ENCODE measurements at places on chromosomes 16 and 17.

- DNase-seq = peak; percentile 11
- peaks cover 3% of the 10 kb centered on the region for H3K4me1 ChIP-seq
- no peaks in the 10 kb centered on the region for H3K36me3 ChIP-seq
- no peak overlapping the region for H3K27ac ChIP-seq
These were observed 689.5 kb upstream of the RBFOX1 start for GRCh38 chr16:6643080-6643686.

- H3K27me3 ChIP-seq = no peaks in the 10 kb centered on the region
- H3K4me3 ChIP-seq = no peak overlapping the region
- peaks cover 20% of the 10 kb centered on the region for H3K36me3 ChIP-seq
- DNase-seq = no peak
- H3K4me1 ChIP-seq = peaks cover 16% of the 10 kb centered on the region
These were observed 3.0 kb upstream of the UBB start for GRCh38 chr17:16377941-16378341.

GRCh38 chr17:8448310-8448709, 12.6 kb downstream of the NDEL1 start:
- H3K4me3 ChIP-seq = no peak overlapping the region
- DNase-seq = no peak
- H3K4me1 ChIP-seq = peaks cover 11% of the 10 kb centered on the region

DNA sequence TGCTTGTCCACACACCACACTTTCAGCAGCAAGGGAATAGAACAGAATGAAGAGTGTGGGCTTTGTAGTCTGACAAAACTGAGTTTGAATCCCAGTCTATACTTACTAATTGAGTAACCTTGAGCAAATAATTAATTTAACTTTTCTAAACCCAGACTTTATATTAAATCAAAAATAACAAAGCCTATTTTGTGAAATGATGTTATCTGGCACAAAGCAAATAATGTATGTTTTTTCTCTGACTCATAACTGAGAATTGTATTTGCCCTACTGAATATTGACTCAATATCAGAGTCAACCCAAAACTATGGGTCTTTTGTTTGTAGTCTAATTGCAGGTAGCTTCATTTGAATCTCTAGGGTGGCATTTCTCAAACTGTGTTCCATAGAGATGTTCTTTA, 77.9 kb upstream of the TANC2 start:
- no peak overlapping the region for H3K4me3 ChIP-seq
- no peak overlapping the region for H3K27ac ChIP-seq
- H3K36me3 ChIP-seq = no peaks in the 10 kb centered on the region
- DNase-seq = no peak

GRCh38 chr16:22358000-22358399, 16.4 kb downstream of the CDR2 start:
- H3K4me1 ChIP-seq = peaks cover 54% of the 10 kb centered on the region
- H3K27me3 ChIP-seq = no peaks in the 10 kb centered on the region
- DNase-seq = no peak
- peak overlapping the region; percentile 98 for H3K27ac ChIP-seq

GRCh38 chr16:15715221-15715620, 65.2 kb downstream of the NDE1 start:
- no peak overlapping the region for H3K4me3 ChIP-seq
- no peaks in the 10 kb centered on the region for H3K4me1 ChIP-seq
- no peaks in the 10 kb centered on the region for H3K27me3 ChIP-seq
- H3K36me3 ChIP-seq = peaks cover 20% of the 10 kb centered on the region

- peaks cover 10% of the 10 kb centered on the region for H3K36me3 ChIP-seq
- peak overlapping the region; percentile 23 for H3K27ac ChIP-seq
- peaks cover 10% of the 10 kb centered on the region for H3K4me1 ChIP-seq
- no peak for DNase-seq
- H3K4me3 ChIP-seq = no peak overlapping the region
These were observed 245.9 kb downstream of the XYLT1 start for GRCh38 chr16:17224879-17225281.

DNA sequence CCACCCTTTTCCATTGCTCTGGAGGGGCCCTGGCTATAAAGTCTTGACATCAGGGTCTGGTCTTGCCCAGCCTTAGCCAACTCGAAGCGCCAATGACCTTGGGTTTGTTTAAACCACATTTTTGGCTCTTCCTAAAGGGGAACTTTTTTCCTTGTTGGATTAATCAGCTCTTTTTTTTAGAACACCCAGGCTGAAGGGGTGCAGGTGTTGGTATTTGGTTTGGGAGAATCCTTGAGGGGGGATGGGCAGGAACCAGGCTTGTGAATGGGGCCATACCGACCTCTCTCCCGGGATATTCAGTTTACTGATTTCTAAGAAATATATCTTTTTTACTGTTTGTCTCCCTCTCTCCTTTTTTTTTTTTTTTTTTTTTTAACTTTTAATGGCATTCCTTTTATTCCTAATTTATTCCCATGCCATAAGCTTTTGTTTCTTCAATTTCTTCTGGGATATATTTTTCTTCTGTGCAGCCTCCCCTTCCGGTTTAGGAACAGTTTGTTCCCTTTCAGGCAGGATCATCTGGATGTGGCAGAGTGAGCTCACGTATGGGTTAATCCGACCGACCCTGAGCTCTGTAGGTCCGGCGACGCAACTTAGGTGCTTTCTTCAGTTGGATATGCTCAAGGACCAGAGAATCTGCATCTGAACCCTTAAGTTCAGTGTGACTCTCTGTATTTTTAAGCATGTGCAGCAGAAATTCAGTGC, 129.5 kb downstream of the ABCC6 start:
- H3K4me3 ChIP-seq = no peak overlapping the region
- no peaks in the 10 kb centered on the region for H3K27me3 ChIP-seq
- no peak overlapping the region for H3K27ac ChIP-seq
- peaks cover 79% of the 10 kb centered on the region for H3K36me3 ChIP-seq
- DNase-seq = no peak

DNA sequence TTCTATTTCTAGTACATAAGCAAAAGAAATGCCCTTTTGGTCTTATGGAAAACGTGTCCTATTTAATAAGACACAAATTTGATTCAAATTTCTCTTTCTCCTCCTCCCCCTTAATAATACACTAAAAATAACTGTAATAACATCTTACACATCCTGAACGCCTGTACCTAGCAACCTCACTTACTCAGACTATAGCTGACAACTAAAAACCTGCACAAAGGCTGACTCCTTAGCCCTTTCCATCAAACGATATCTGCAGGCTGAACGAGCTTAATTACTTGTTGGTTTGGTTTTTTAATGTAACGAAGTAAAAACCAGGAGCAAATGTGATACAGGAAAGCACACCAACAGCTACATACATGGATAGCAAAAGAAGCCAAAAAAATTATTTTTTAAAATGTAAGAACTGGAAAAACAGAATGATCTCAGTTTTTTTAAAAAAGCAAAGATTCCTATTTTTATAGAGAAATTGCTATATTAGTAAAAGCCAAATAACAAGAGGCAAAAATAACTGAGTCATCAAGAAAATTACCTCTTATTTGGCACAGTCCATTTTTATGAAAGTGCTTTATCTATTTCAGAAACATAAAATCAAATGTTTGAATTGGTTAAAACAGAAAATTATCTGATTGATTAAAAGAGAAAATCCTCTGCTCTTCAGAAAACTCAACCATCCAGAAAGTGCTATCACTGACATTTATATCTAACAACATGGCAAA, 23.5 kb downstream of the ADCY9 start:
- H3K27me3 ChIP-seq = no peaks in the 10 kb centered on the region
- H3K36me3 ChIP-seq = no peaks in the 10 kb centered on the region
- peaks cover 2% of the 10 kb centered on the region for H3K4me1 ChIP-seq
- DNase-seq = no peak
- no peak overlapping the region for H3K4me3 ChIP-seq

All from activated T-helper 2 cell treated with anti-CD3 and anti-CD28 coated beads, Interferon-gamma antibody, Interleukin-2, Interleukin-4, amounts not matched to agents 10 μg/mL and 5 μg/mL and 100 μg/mL, durations not matched to agents 14 hours and 24 hours and 36 hours (primary cell).